ENCODE measurements at places on chromosomes 7 and 10.

DNA sequence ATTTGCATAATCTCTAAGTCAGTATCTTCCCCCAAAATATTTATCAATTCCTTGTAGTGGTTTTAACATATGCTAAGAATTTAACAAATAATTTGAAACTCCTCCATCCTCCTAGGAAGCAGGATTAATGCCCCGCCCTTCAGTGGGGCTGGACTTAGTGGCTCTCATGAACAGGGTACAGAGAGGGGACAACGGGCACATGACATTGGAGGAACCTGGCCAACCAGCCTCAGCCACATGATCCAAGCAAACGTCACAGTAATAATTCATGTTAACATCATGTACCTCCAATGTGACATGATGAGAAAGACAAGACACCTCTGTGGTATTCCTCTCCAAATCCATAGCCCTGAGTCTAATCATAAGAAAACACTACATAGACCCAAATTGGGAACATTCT, 50.5 kb downstream of the NUDCD3 start:
- DNase-seq: no peak

- no peak for DNase-seq
Observed at GRCh38 chr7:49812534-49812933, 39.1 kb downstream of the VWC2 start.

- no peak for DNase-seq
Observed at GRCh38 chr7:6622134-6622710, 6.8 kb downstream of the ZNF853 start.

DNA sequence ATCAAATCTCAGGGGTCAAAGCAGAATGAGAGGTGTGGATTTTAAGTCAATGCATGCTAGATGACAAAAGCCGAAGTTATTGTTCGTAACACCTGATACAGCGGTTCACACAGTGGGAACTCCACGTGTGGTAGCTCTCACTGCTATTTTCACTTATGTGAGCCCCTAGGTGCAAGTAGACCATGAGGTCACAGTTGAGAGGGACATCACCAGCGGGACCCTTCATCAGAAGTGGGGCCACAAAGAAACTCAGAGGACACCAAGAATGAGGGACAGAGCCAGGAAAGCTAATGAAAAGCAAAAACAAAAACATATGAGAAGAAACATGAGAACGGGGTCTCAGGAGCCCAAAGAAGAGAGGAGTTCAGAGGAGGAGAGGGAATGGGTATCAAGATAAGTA, 63.5 kb downstream of the ADAM12 start:
- DNase-seq: no peak

- no peak for DNase-seq
Observed at GRCh38 chr10:87757685-87758084, 60.3 kb downstream of the ATAD1 start.

GRCh38 chr7:3464900-3465622, 164.0 kb downstream of the SDK1 start:
- no peak for DNase-seq

DNA sequence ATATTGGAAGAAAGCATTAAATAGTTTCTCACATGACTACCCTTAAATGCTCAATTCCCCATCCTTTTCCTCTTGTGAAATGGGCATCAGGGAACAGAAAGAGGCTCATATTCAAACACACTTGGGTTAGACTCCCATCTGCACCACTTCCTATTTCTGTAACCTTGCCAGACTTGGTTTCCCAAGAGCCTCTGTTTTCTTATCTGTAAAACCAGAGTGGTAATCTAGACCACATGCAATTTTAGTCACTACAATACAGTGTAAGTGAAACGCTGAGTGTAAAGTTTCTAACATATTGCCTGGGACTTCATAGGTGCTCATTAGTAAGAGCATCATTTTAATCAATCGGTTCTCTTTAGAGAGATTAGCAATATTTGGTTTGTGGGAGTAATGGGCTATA, 136.3 kb downstream of the SORCS1 start:
- no peak for DNase-seq

DNA sequence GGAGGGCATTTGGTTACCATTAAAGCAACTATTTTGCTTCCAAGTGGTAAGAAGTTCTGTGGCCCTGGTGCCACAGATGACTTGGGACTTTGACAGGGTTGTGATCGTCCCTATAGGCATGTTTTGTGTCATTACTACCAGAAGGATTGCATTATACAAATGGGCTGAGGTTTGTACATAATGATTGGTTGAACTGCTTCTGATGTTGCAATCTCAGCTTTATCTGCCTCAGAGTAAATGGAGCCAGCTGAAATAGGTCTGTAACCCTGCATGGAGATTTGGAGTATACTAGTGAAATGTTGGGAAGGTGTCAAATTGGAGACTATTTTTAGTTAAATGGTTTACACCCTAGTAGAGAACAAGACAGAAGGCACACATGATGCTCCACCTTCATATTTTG, 46.1 kb upstream of the SEPTIN7 start:
- no peak for DNase-seq

DNA sequence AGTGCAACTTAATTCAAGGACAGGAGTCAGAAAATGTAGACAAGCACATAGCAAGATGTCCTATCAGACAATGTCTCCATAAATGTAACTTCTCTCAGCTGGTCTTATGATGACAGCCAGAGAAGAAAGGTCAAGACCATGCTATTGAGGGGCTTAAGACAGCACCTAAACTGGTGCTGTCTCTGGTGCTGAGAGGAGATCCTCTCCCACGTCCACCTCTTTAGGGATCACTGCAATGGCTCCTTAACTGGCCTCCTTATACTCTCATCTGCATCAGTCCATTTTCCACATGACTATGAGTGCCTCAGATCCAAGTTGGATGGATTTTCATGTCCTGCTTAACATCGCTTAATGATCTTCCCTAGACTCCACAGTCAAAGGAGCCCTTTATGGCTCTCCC, 210.6 kb downstream of the ARL4A start:
- DNase-seq: no peak

DNA sequence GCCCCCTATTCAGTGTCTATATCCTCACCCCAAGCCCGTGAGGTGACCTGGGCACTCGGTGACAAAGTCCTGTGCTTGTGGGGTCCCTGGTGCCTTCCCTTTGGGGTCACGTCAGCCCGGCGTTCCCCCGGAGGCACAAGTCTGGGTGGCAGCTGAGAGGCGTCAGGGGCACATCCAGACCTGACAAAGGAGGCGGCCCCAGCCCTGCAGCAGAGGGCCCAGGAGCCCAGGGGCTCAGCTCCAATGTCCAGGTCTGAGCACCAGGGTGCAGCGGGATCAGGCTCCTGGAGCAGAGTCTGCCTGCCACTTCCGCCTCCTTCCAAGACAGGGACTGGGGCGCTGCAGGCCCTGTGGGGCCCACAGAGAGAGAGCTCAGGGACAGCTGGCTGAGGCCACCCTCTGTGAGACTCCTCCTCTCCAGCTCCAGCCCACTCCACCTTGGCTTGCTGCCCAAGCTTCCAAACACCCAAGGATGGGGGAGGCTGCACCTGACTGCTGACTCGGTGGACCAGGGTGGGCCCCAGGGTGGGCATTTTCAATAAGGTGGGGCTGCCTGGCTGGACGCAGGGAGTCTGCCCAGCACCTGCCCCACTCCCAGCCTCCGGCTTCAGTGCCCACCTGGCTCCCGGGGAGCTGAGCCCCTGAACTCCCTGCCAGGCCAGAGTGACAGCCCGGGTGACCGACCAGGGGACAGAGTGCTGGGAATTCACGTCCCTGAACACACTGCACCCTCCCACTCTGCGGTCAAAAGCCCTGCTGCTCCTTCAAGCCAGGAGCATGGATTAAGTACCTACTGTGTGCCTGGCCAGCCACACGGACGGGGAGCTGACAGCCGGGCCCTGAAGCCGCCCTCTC, 1.0 kb upstream of the KNDC1 start:
- DNase-seq: no peak

DNA sequence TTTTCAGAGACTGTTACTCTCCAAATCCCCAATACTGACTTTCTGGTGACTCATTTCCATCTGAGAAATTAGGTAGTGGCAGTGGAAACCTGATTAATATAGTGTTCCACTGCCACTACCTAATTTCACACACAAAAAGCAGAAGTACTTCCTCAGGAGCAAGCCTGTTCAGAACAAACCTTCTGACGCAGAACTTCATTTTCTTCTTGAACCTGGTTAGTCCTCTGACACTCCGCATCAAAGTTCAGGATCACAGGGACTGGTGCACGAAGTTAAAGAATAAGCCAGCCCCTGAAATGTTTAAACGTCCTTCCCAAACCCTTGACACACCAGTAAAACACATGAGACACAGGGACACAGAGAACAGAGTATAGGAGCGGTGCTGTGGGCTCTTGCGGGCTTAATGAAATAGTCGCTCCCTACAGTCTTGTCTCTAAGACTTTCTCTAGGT, 4.4 kb downstream of the WDR91 start:
- DNase-seq: no peak

DNA sequence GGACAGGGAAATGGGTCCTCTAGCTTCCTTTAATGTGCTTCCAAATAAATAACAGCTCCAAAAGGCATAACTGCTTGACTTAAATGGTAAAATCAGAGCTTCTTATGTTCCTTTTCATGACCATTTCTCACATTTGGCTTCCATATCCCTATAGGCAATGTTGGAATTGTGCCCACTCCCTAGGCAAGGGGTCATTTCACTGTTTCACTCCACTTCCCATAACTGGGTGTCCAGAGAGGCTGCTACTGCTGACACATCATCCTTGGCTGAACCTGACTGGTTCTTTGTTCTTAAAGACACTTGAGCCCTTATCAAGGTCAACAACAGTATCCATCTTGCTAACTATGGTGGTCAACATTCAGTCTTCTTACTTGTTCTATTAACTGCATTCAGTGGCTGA, 37.1 kb downstream of the PRTFDC1 start:
- no peak for DNase-seq

DNA sequence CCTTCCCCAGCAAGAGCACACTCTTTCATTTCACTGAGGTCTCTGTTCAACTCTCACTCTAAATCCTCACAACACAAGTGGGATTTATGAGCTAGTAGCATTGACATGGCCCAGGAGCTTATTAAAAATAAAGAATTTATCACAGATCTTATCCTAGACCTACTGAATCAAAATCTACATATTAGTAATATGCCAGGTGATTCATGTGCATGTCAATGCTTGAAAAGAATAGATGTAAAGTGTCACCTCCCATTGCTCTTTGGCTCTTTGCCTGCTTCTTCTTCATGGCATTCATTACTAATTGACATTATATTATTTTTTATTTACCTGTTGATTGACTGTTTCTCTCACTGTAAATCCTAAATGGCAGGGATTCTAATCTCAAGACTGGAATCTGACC, 459.2 kb upstream of the LRRTM3 start:
- no peak for DNase-seq

- no peak for DNase-seq
Observed at GRCh38 chr7:52500841-52501240, 534.6 kb upstream of the POM121L12 start.

GRCh38 chr10:4249841-4250586, 465.0 kb upstream of the KLF6 start:
- DNase-seq: no peak

GRCh38 chr7:121369462-121369861, 26.6 kb downstream of the FAM3C start:
- DNase-seq: no peak

GRCh38 chr10:54904833-54905232, 103.8 kb upstream of the PCDH15 start:
- DNase-seq: no peak

GRCh38 chr7:35865287-35865686, 64.4 kb downstream of the SEPTIN7 start:
- DNase-seq: no peak

- DNase-seq: no peak
Observed at GRCh38 chr10:24502801-24503460, 220.8 kb downstream of the ARHGAP21 start.

- peak; percentile 46 for DNase-seq
Observed at GRCh38 chr10:13440185-13441061, 88.4 kb downstream of the BEND7 start.

DNA sequence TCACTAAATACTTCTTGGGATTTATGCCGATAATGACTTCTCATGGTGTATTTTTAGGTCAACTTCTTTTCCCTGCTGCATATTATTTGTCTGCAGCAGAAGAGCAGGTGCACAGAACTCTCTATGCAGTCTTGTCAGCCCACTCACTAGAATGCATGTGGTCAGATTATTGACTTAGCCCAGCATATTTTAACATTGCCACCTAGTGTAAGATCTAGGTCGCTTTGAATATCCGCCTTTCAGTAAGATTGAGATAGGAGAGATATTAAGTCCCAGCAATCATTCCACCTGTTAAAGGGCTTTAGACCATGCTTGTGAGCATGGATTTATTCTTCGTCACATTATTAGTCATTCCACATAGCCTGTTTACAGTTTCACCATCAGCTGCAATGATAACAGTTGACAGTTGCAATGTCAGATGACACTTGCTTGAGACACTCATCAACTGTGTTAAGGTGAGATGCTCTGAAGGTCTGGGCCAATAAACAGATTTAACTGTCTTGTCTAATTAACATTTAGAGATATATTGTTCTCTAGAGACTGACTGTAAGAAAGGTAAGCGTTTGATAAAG, 491.7 kb downstream of the ARL4A start:
- DNase-seq: peak; percentile 43

- DNase-seq: no peak
Observed at GRCh38 chr7:15686957-15687545, 568 bp upstream of the MEOX2 start.

GRCh38 chr7:141706239-141707064, 1.7 kb upstream of the WEE2 start:
- DNase-seq: no peak

- DNase-seq: no peak
Observed at GRCh38 chr10:58757352-58758065, 244.8 kb downstream of the BICC1 start.

DNA sequence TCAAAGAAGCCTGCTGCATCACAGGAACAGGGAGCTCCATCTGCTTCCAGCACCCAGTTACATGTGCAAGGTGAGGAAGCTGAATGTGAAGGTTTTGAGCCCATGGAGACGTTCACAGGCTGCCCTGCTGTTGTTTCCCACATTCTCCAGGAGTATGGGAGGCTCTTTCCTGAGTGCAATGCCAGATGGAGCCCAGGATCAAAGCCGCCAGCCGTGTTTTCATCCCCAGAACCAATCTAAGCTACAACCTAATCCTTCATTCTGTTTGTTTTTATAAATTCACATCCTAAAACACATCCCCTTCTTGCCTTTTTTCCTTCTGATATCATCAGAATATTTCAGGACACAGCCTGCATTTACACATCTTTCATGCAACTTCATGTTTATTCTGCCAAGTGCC, 98.9 kb upstream of the PRR15 start:
- no peak for DNase-seq

- no peak for DNase-seq
Observed at GRCh38 chr7:31027161-31027965, 24.7 kb upstream of the ADCYAP1R1 start.

DNA sequence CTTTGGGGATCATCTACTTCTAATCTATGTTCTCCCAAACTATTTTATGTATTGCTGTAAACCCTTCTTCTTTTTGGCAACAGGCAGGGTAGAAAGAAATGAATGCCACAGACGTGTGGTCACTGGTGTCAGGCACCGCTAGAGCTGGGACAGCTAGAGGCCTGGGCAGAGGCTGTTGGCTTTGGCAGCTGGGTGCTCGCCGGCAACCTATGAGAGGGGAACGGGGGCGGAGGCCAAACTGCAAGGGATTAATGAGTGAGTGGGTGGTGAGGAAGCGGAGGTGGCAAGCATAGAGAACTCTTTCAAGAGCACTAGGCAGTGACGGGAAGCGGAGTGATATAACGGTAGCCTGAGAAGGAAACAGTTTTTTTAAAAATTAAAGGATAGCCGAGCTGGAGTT, 78.5 kb downstream of the CREB5 start:
- DNase-seq: no peak
